Neuronal stem cell (in vitro differentiated cells): ENCODE measurements at places on chromosomes 12 and 14.
A peak's percentile ranks its signal among the peaks of the same experiment; 100 is the strongest.

GRCh38 chr12:53097564-53098353, at the start of gene IGFBP6:
IGFBP6 (plus strand) TSS chr12:53097667; CDS start chr12:53097718, 51 bp downstream.
- H3K27ac ChIP-seq = no peak within 1 kb of the TSS
- no peaks in the 10 kb centered on the region for H3K36me3 ChIP-seq
- H3K27me3 ChIP-seq = peaks cover 4% of the 10 kb centered on the region
- peaks cover 12% of the 10 kb centered on the region for H3K4me1 ChIP-seq
- H3K4me3 ChIP-seq = peak within 1 kb of the TSS; percentile 40

DNA sequence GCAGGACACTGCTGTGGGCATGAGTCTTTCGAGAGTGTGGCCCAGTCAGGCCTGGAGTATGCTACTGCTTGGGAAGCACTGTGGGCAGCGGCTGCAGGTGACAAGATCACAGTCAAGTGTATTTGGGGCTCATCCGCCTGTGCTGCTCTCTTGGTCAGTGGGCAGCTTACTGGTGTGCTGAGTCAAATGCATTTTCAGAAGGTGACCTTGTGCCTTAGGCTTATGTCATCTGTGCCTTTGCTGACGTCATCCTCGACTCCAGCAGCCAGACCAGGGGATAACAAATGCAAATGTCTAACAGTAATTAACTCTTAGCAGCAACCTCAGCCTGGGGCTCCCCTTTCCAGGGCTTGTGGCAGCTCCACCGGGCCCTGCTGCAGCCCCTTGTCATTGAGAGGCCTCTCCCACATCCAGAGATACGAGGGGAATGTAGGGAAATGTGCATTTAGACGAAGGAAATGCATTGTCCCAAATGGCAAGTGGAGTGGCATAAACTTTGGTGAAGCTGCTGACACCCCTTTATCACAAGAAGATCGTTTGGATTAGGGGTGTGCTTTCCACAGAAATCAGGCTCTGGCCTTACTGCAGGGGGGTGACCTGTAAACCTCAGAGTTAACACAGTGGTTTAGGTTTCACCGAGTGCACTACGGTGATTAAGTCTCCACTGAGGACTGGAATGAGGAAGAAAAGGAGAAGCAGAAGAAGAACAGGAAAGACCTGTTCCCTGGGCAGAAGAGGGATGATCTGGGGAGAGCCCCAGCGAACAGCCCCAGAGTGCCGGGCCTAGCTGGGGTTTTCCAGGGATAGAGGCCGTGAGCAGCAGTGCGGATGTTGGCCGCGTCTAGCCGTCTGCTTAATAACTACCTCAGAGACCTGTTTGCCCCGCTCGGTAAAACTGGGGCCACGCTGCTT, 39.7 kb downstream of the PSMA6 start:
- no peak overlapping the region for H3K4me3 ChIP-seq
- H3K27me3 ChIP-seq = no peaks in the 10 kb centered on the region
- no peak overlapping the region for H3K27ac ChIP-seq
- no peaks in the 10 kb centered on the region for H3K36me3 ChIP-seq

GRCh38 chr12:116320791-116321217, 43.3 kb upstream of the MED13L start:
- no peak overlapping the region for H3K4me3 ChIP-seq
- no peaks in the 10 kb centered on the region for H3K36me3 ChIP-seq
- H3K27me3 ChIP-seq = peaks cover 3% of the 10 kb centered on the region
- no peak for DNase-seq

GRCh38 chr14:90924621-90925340, 108.6 kb upstream of the TTC7B start:
- no peak overlapping the region for H3K27ac ChIP-seq
- H3K4me1 ChIP-seq = no peaks in the 10 kb centered on the region
- no peak overlapping the region for H3K4me3 ChIP-seq
- H3K27me3 ChIP-seq = no peaks in the 10 kb centered on the region
- H3K36me3 ChIP-seq = no peaks in the 10 kb centered on the region

- no peak overlapping the region for H3K4me3 ChIP-seq
- DNase-seq = no peak
These were observed 1.7 kb downstream of the CABP1 start for GRCh38 chr12:120642121-120642520.

DNA sequence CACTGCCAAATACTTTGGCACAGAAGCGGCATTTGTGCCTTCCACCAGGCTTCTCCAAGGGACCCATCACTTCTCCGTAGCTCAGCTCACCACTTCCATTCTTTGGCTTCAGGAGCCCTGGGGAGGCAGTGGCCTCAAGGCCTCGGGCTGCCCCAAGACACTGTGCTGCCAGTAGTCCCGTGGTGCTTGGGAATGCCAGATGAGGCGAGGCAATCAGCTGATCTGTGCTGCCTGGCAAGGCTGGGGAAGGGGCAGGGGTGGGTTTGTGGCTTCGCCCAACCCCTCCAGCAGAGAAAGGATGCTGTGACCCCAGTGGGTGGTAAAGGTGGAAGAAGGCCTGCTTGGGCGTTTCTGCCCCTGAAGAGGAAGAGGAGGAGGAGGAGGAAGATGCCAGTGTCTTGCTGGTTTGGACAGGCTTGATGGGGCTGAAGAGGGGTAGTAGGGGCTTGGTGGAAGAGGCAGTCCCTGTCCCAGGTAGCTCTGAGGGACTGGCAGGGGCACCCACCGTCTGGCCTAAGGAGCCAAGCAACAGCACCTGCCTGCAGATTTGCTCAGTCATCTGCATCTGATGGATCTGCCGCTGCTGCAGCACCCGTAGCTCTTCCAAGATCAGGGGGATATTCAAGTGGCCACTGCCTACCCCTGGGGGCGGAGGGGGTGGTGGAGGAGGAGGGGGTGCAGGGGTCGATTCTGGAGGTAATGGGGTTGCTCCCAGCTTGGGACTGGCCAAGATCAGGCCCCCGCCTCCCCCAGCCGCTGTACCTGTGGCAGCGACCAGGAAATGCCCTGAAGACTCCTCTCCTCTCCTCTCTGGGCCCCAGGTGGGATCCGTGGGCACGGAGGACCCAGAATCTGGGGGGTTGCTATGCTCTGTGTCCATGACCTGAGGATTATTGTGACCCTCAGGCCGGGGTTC, 1.3 kb downstream of the SALL2 start:
- no peak for DNase-seq
- H3K27ac ChIP-seq = peak overlapping the region; percentile 97
- H3K4me3 ChIP-seq = peak overlapping the region; percentile 88
- peaks cover 79% of the 10 kb centered on the region for H3K36me3 ChIP-seq

GRCh38 chr12:2244013-2244861, 191.4 kb downstream of the CACNA1C start:
- H3K27ac ChIP-seq = peak overlapping the region; percentile 72
- H3K27me3 ChIP-seq = no peaks in the 10 kb centered on the region
- H3K4me1 ChIP-seq = no peaks in the 10 kb centered on the region
- H3K36me3 ChIP-seq = no peaks in the 10 kb centered on the region

DNA sequence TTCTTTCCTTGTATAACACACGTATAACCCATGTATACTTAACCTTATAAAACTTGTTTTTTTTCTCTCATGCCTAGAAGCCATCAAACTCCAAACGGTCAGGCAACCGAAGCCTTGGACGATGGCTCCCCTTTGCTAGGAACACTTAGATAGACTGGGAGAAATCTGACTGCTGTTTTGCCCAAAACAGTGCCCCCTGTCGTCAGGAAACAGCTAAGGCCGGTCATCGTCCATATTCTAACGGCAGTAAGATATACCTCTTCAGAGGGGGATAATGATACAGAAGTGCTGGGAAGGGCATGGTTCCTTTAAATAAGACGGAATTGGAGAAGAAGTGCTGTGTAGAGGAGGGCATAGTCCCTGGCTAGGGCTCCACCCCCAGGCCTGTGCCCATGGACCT, 130.5 kb downstream of the SLC41A2 start:
- no peaks in the 10 kb centered on the region for H3K27me3 ChIP-seq
- H3K36me3 ChIP-seq = no peaks in the 10 kb centered on the region
- H3K27ac ChIP-seq = no peak overlapping the region
- no peak overlapping the region for H3K4me3 ChIP-seq

DNA sequence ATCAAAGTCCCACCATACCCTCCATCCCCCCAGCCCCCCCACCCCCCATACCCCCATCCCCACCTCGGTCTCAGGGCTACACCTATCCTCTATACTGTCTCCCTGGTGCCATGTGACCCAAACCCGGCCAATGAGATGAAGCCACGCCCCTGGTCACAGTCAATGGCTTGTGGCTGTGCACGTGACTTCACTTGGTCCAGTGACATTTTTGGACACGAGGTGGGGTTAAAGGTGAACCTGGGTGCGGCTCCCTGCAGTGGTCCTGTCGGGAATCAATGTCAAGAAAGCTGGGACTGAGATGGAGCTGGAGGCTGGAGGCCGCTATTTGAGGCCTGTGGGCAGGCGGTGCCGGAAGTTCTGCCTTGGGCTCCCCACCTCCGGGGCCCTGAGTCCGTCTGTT, 100.7 kb upstream of the MAP1LC3B2 start:
- H3K27ac ChIP-seq = no peak overlapping the region
- H3K36me3 ChIP-seq = no peaks in the 10 kb centered on the region
- no peaks in the 10 kb centered on the region for H3K4me1 ChIP-seq
- no peak for DNase-seq
- no peaks in the 10 kb centered on the region for H3K27me3 ChIP-seq
- H3K4me3 ChIP-seq = no peak overlapping the region

DNA sequence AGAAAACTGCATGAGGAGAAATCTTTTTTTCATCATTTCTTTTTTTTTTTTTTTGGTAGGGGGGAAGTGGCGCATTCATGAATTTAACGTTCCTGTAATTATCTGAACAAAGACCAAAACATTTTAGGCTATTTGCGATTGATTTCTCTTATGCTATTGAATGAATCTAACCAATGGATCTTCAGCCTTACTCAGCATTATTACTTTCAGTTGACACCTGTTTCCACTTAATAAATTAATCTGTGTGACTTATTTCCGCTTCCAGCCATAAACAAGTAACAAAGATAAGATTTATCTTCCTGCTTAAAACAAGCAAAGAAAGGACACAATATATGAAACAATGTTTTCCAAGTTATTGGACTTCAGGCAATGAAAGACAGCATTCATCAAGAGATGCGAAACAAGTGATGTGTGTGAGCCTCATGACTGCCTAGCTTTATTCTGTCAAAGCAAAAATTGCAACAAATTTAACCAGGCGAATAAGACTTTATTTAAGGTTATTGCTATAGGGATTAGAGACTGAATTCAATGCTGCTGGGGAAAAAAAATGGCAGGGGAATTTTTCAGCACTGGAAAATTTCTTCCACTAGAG, 1026.9 kb downstream of the LRFN5 start:
- H3K4me1 ChIP-seq = no peaks in the 10 kb centered on the region
- no peaks in the 10 kb centered on the region for H3K27me3 ChIP-seq
- DNase-seq = no peak

- no peak overlapping the region for H3K27ac ChIP-seq
- no peaks in the 10 kb centered on the region for H3K4me1 ChIP-seq
- H3K4me3 ChIP-seq = no peak overlapping the region
- no peak for DNase-seq
- H3K27me3 ChIP-seq = no peaks in the 10 kb centered on the region
These were observed 9.2 kb downstream of the MLH3 start for GRCh38 chr14:75042035-75042434.

DNA sequence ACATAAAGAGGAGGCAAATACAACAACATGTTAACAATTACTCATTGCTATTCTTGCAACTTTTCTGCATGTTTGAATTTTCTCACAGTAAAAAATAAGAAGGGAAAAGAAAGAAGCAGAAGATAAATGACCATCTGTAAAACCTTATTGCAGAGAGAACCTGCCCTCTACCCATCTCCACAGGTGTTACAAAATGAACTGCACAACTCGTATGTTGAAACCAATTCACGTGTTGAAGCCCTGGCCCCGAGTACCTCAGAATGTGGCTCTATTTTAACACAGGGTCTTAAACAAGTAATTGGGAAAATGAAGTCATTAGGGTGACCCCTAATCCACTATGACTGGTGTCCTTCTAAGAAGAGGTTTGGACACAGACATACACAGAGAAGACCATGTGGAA, 39.5 kb downstream of the FOXN3 start:
- H3K4me1 ChIP-seq = no peaks in the 10 kb centered on the region
- no peak overlapping the region for H3K27ac ChIP-seq
- no peak for DNase-seq
- no peaks in the 10 kb centered on the region for H3K36me3 ChIP-seq
- H3K4me3 ChIP-seq = no peak overlapping the region

DNA sequence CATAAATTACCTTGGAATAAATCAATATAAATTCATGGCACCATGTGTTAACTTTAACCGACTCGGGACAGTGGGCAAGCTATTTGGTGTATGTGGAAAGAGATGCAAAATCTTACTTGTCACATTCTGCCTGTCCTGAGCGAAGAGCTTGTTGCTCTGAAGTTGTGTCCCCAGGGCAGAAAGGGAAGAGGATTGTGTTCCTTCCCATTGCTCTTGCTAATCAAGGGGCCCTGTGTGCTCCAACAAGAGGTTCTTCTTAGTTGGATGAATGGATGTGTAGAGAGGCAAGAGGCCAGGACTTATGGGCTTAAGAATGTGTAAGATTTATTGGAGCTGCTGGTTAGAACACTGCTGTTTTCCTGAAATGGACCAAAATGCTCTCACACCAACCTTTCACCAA, 36.5 kb upstream of the FRS2 start:
- H3K27ac ChIP-seq = no peak overlapping the region
- no peaks in the 10 kb centered on the region for H3K4me1 ChIP-seq
- no peaks in the 10 kb centered on the region for H3K27me3 ChIP-seq
- DNase-seq = no peak
